Caudate nucleus (tissue), 63 donors: ENCODE measurements at places on chromosomes 2 and 18.

DNA sequence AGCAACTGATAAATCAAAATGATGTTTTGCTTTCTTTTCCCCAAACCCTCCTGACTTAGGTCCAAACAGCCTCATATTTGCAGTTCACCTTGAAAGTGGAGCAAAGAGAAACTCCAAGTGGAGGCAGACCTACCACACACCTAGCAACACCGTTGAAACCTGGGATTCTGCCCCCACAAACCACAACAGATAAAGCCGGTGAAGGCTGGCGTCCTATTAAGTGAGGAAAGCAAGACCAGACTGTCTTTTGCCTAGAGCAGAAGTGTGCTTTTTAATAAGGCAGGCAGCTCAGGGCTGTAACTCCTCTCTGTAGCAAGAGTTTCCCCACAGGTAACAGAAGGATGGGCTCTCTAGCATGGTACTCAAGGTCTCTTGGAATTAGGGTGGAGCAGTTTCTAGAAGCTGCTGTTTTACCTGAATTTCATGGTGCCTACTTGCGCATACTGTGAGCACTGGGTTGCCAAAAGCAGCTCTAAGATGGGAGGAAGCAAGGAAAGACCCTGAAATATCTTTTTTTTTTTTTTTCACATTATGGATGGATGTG, 336.9 kb downstream of the BCL11A start:
- DNase-seq = no peak

DNA sequence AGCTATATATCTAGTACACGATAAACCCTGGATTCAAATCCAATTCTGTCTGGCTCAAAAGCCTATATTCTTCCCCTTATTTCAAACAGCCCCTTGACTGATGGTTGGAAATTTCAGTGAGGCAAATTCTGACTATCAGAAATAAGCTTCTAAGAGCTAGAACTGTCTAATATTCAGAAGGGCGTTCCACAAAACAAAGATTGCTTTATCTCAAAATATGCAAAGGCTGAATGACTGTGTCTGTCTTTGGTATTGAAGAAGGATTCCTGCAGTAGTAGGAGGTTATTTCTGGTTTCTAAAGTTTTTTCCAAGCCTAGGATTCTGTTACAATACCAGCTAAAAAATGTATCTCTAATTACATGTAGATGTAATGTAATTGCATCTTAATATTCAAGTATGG, 31.1 kb downstream of the DRC1 start:
- no peak for DNase-seq

DNA sequence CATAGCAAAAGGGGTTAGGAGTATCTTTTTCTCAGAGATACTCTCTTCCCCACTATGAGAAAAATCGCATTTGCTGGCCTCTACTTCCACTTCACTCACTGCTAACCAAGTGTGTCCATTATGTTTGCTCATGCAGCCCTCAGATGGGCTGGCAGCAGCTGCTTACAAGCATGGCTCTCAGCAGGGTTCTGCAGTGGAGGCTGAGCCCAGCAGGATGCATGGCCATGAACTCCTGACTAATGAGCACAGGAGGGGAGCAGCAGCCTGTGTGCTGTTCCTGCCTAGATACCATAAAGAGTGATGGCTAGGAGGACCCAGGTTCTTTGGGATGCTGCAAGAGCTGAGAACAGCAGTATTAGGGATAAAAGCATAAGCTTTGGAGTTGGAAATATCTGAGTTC, 316.9 kb upstream of the THSD7B start:
- DNase-seq = no peak

- DNase-seq = no peak
These were observed 476.4 kb upstream of the SPHKAP start for GRCh38 chr2:228657807-228658402.

- DNase-seq = no peak
These were observed 1323.5 kb upstream of the TMEFF2 start for GRCh38 chr2:193518041-193518817.
